ENCODE measurements at places on chromosomes 12 and 14.

GRCh38 chr14:51939755-51940301, 49.5 kb upstream of the RTRAF start:
- DNase-seq = no peak

GRCh38 chr12:66087365-66087943, 43.1 kb downstream of the LLPH start:
- peak; percentile 35 for DNase-seq

DNA sequence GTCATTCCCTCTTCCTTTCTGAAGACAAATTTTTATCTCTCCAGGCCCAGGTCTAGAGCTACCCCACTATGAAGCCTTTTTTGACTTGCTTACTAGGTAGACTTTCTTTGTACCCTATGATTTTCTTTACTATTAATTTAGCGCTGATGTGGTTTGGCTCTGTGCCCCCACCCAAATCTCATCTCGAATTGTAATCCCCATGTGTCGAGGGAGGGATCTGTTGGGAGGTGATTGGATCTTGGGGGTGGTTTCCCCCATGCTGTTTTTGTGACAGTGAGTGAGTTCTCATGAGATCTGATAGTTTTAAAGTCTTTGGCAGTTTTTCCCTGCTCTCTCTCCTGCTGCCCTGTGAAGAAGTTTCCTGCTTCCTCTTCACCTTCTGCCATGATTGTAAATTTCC, 118.1 kb downstream of the SLC38A1 start:
- DNase-seq = no peak

DNA sequence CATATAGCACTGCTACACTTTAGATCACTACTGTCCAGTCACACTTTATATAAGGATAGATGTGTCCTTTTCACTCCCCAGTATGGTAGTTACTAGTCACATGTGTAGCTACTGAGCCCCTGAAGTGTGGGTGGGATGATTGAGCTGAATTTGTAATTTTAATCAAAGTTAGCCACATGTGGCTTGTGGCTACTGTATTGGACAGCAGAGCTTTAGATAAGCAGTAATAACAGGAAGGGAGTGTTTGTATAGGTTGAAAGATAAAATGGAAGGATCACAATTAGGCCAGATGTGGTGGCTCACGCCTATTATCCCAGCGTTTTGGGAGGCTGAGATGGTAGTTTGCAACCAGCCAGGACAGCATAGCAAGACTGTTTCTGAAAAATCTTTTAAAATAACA, 23.5 kb downstream of the NAA30 start:
- DNase-seq = no peak

DNA sequence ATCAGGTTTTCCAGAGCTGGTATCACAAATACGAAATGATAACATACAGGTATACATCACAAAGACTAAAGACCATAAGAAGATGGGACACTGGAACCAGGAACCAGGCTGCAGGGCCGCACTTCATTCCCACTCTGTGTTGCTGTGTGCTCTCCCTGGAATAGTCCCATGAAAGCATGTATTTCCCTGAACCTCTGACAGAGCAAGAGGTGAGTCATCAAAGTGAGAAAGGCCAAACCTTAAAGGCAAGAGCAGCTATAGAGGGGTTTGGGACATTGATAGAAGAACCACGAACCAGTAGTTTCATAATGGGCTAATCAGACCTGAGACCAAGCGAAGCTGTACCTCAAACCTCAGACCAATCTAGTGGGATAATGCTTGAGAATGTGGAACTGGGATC, 283.0 kb upstream of the PRKD1 start:
- no peak for DNase-seq

- DNase-seq = no peak
These were observed 138.1 kb upstream of the LMNTD1 start for GRCh38 chr12:25690996-25691864.

DNA sequence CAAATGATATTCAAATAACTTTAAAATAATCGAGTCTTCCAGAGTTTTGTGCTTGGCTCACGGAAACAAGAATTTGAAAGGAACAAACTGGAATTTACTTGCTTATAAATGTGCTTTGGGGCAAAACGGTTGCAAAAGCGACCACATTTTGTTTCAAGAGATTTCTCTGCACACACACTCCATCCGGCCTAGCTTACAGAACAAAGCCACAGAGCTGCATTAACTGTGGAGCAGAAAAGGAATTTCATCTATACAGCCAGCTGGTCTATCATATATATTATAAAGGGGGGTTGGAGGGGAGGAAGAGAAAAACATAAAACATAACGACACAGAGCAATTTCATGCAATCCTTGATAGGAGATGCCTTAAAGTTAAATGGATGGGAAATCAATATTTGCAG, 153.0 kb downstream of the MYRFL start:
- no peak for DNase-seq

DNA sequence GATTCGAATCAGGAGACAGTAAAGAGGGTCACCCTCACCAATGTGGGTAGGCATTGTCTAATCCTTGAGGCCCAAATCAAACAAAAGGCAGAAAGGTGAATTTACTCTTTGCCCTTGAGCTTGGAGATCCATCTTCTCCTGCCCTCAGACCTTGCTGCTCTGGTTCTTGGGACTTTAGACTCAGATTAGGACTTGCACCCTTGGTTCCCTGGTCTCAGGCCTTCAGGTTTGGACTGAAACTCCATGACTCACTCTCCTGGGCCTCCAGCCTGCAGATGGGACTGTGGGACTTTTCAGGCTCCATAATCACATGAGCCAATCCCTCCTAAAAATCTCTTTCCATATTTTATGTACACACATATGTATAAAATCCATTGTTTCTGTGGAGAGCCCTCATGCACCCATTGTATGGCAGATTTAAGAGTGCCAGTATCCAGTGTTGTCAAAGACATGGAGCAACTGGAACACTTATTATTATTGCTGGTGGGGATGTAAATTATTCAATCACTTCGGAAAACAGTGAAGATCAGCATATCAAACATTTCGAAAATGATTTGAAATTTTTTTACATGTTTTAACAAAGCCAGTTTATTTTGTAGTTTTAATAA, 48.7 kb downstream of the EID3 start:
- DNase-seq = no peak

- DNase-seq = no peak
These were observed 58.0 kb downstream of the PAPLN start for GRCh38 chr14:73295198-73295796.

- no peak for DNase-seq
These were observed 30.6 kb upstream of the KICS2 start for GRCh38 chr12:64252681-64253080.

DNA sequence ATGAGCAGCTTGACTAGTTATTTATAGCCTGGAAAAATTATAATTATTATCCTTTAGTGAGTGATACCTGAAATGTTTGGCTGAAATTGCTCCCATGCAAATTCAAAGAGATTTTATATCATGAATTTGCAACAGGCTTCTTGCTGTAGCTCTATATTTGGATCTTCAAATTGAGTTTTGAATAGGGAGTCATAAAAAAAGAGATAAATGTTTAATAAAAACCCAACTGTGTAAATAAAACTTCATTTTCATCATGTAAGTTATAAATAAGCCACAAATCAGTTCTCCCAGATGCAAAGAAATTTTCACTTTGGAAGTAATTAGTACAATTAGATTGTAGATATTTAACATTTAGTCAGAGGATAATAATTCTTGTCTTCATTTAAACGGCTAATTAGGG, at the start of gene TAS2R8:
Gene TAS2R8 (minus strand): TSS at position 101 of the 400 bp plus-strand sequence. CDS start 306 bp downstream, outside the sequence.
- DNase-seq = no peak

- DNase-seq = peak; percentile 57
These were observed 1.9 kb downstream of the BCL7A start for GRCh38 chr12:122023339-122024131.

- no peak for DNase-seq
These were observed 45.0 kb downstream of the ANO2 start for GRCh38 chr12:5900076-5900475.

DNA sequence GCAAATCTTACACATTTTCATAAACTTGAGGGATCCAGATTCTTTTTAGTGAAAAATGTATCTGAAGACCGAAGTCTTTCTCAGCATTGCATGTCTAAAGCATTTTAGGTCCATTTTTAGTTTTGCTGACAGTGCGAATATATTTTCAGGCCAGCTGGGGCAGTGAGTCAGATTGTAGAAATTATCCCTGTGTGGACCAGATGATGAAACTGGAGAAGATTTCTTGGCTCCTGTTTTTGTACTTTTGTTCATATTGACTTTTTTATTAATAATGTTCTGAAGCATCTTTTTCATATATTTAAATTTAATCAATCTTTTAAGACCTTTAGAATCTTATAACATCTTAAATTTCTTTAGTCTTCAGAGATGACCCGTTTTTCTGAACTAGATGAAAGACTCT, 173.1 kb downstream of the FLRT2 start:
- DNase-seq = no peak

- DNase-seq = no peak
These were observed 46.4 kb upstream of the CHST11 start for GRCh38 chr12:104410326-104410725.

GRCh38 chr12:6799147-6799546, 9.8 kb downstream of the CD4 start:
- no peak for DNase-seq

DNA sequence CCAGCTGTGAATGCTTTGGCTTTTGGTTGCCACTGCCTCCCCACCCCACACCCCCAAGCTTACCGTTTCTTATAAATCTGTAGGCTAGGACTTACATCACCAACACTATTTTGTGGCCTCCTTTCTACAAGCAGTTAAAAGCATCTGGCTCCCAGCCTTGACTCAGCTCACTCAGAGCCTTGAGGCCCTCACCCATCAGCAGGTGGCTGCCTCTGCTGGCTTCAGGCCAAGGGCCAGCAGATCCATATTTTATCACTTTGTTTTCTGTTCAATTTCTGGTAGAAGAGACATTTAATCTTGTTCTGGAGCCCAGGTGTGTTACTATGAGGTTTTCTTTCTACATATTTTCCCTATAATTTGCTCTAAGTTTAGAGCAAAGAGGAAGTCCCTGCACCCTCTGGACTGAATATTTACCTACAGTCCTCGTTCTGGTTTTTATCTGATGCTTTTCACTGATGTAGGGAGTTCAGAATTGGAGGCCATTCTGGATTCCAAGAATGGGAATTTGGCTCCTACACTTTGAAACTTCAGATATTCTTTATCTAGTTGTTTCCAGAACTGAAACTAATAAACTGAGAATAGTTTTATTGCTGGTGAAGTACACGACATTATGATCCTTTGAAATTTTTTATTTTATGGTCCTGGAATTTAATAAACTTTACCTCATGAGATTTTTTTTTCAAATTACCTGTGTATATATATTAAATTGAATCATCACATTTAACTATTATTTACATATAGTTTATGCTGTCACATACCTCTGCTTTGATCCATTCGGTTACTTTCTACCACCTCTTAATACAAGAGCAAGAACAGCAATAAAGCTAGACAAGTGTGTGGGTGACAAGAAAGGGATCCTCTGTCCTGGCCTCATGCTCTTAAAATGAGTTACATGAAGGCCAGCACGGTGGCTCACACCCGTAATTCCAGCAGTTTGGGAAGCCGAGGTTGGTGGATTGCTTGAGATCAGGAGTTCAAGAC, 22.2 kb downstream of the PLBD1 start:
- DNase-seq = no peak

- DNase-seq = no peak
These were observed 393 bp downstream of the SYT1 start for GRCh38 chr12:78864870-78865463.

DNA sequence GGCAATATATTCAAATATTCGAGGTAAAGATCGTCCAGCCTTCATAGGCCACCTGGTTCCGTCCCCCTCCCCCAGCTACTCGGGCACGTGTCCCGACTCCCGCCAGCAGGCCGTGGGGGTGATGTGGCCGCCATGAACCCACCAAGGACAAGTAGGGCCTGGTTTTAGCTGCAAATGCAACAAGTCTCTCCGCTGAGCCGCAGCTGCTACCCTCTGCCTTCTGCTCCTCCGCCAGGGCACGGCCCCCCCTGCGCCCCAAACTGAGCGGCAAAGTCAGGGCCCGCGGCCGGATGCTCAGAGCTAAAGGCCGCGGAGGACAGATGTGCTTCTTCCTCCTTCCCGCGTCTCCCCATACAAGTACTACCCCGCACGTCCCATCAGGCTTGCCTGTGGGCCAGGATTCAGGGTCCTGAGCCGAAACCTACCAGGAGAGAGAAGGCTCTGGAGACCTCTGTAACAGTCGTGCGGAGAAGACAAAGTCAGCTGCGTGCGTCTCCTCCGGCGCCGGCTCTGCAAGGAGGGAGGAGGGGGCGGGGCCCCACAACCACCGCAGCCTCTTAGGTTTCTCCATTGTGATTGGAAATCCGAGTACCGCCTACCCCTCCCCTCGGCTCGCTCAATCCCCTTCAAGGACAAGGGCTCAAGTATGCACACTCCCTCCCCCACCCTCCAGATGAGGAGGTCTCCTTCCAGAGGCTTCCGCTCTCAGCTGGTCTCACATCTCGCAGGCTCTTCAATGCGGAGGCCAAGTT, at the start of gene LDHB:
Gene LDHB (minus strand): TSS at position 517 of the 752 bp plus-strand sequence. CDS start 3,171 bp downstream, outside the sequence.
- peak; percentile 79 for DNase-seq

DNA sequence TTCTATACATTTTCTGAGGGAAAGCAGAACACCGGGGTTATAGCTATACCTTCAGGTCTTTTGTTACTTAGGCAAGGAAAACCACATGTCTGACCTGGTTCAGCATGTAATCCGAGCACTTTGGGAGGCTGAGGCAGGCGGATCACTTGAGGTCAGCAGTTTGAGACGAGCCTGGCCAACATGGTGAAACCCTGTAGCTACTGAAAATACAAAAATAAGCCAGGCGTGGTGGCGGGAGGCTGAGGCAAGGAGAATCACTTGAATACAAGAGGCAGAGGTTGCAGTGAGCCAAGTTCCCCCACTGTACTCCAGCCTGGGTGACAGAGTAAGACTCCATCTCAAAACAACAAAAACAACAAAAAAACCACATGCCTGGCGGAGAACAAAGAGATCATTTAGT, 177.6 kb downstream of the ACSS3 start:
- no peak for DNase-seq

- DNase-seq = no peak
These were observed 838.3 kb upstream of the ATXN7L3B start for GRCh38 chr12:73699318-73699717.

DNA sequence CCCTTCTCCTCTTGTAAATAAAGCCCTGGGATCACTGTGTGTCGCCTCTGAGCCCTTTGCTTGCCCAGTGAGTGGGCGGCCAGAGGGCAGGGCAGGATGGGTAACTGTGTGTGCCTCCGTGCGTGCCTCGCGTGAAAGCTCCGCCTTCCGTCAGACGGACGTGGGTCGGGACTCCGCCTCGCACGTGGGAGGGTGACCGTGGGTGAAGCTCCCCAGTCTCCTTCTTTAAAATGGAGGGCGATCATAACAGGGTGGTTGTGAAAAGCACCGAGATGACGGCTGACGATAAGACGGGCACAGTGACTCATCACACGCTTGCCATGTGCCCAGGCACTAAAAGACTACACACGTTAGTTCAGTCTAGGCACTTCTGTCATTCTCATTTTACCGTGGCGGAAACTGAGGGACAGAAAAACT, 9.2 kb downstream of the PHB2 start:
- DNase-seq = no peak

GRCh38 chr12:779745-780734, 27.7 kb downstream of the WNK1 start:
- no peak for DNase-seq

DNA sequence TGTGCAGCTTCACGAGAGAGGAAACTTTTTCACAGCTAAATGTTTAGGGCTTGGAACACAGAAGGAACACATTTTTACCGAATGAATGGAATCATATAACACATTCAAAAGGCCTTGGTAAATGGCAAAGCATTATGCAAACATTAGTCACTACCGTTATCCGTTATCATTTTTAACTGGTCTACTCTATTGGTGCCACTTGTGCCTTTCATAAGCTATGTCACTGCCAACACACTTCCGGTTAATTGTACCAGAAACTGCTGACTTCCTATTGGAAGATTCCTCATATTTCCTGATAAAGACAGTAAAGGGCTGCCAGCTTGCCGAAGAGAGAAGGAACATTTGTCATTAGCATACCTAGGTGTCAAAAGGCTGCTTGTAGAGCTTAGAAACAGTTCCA, 169.2 kb downstream of the APAF1 start:
- no peak for DNase-seq
